Sigmoid colon (tissue), 7 donors: ENCODE measurements at places on chromosomes 13 and 19.

GRCh38 chr19:11495885-11496284 is 9.8 kb downstream of the ZNF653 start:
- no peak for DNase-seq

- DNase-seq, result no peak
Measured at GRCh38 chr13:41075034-41075433, 13.7 kb downstream of the WBP4 start.

DNA sequence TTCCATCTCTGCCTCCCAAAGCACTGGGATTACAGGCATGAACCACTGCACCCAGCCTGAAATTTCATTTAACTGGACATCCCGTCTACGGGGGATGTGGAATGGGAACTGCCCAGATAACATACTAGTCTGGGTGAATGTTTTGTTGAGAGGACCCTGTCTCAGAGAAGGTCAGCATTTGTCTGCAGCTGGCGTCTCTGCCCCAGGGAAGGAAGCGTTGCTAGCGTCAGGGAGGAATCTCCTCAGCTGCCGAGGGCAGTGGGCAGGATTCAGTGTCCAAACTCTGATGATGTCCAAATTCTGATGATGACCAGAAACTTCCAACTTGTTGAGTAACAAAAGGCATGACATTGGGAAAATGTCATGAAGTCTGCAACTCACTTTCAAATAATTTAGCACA is 3.1 kb downstream of the NXNL1 start:
- no peak for DNase-seq

DNA sequence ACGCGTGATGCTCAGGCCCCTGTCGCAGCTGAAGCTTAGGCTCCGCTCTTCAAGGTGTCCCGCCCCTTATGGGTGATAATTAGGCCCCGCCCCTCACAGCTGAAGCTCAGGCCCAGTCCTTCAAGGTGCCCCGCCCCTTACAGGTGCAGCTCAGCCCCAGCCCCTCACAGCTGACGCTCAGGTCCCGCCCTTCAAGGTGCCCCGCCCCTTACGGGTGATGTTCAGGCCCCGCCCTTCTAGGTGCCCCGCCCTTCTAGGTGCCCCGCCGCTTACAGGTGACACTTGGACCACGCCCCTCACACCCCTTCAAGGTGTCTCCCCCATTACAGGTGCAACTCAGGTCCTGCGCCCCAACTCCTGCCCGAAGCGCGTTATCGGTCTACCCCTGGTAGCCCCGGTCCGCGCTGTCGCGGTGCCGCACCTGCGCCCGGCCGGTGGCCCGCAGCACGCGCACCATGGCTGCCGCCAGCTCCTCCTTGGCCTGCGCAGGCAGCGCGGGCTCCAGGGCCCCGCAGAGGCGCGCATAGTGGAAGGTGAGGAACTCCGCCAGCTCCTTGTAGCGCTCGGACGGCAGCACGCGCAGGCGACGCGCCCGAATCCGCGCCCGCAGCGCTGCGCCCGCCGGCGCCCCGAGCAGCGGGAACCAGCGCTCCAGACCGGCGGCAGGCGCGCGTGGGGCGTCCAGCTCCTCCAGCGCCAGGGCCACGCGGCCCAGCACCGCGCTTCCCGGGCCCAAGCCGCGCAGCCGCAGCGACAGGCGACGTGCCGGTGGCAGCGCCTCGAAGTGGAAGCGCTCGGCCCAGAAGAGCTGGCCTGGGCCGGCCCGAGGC is 7.3 kb downstream of the RASAL3 start:
- DNase-seq, result no peak

GRCh38 chr13:50386541-50387050 is 371.4 kb downstream of the KCNRG start:
- DNase-seq, result no peak

GRCh38 chr19:33444562-33445441 is 71.3 kb downstream of the CEBPG start:
- peak; percentile 40 for DNase-seq

- DNase-seq, result no peak
Measured at GRCh38 chr19:56955637-56956216, 115.2 kb upstream of the PEG3 start.

- no peak for DNase-seq
Measured at GRCh38 chr19:52391135-52391534, 6.5 kb upstream of the ZNF528 start.

DNA sequence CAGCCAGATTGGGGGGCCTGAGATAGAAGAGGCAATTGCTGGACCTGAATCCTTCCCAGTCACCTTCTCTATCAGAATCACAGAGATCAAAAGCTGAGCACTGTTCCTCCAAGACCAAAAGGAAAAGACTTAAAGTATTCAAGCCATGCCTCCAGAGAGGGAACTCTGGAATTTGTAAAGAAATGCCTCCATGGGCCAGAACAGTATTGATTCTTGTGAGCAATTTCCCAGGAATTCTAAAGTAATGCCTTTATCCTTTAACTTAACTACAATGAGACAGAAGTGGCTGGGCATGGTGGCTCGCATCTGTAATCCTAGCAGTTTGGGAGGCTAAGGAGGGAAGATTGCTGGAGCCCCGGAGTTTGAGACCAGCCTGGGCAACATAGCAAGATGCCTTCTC is 148.8 kb downstream of the FLT1 start:
- DNase-seq, result no peak

- DNase-seq, result no peak
Measured at GRCh38 chr19:862581-863314, 3.3 kb downstream of the CFD start.

- DNase-seq, result no peak
Measured at GRCh38 chr19:16112778-16113177, 1.1 kb downstream of the RAB8A start.

- no peak for DNase-seq
Measured at GRCh38 chr19:48878196-48879024, 6.2 kb downstream of the PPP1R15A start.

DNA sequence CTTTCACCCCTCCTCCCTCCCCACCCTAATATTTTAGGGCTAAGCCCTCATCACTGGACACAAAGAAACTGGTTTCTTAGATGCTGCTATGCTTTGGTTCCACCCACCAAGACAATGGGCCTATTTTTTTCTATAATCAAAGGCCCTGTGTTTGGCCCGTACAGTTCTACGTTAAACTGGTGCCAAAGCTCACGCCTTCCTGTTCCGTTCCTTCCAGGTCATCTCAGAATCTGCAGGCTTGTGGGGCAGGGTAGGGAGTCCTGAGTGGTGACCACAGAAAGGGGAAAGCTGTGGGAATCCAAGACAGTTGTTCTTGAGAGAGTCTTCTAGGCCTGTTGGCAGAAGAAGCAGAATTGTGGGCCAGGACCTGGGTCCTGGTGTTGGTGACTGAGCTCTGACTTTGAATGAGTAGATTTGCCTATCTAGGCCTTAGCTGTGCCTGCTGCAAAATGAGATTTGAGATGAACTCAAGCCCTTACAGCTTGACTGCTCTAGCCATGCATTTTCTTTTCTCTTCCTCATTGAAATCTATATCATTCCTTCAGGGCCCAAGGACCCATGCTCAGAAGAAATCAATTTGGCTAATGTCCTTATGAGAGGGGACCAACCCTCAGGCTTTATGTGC is 19.1 kb upstream of the CXCL17 start:
- no peak for DNase-seq

- DNase-seq, result peak; percentile 94
Measured at GRCh38 chr19:31349160-31349881, at the start of gene TSHZ3. TSHZ3 (minus strand) TSS chr19:31349436; CDS start chr19:31349219, 217 bp downstream.
